GM13977 (cell line): ENCODE measurements at places on chromosomes 13 and 19.

- no peak for DNase-seq
Measured at GRCh38 chr19:55256562-55257460, 2.0 kb downstream of the PPP6R1 start.

DNA sequence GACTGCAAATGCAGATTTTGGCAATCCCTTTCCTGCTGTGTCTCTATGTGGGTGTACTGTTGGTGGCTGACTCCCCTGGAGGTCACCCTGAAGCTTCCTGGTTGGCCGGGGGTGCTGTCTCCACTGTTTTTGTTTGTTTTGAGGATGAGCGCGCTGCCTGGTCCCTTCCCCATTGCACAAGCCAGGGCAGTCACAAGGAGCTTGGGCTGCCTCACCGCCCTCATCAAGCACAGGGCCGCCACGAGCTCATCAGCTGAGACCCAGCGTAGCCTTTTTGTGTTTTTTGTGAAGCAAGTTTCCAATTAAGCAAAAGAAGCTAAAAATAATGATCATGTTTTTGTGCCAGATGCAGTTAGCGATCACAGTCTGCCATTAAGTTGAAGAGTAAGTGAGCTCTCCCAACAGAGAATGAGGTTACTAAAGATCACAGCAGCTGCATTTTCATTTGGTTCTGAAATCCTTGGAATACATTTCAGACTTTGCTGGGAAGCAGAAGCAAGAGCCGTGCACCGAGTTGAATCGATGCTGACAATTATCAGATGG is 57.8 kb downstream of the GGACT start:
- DNase-seq = no peak

DNA sequence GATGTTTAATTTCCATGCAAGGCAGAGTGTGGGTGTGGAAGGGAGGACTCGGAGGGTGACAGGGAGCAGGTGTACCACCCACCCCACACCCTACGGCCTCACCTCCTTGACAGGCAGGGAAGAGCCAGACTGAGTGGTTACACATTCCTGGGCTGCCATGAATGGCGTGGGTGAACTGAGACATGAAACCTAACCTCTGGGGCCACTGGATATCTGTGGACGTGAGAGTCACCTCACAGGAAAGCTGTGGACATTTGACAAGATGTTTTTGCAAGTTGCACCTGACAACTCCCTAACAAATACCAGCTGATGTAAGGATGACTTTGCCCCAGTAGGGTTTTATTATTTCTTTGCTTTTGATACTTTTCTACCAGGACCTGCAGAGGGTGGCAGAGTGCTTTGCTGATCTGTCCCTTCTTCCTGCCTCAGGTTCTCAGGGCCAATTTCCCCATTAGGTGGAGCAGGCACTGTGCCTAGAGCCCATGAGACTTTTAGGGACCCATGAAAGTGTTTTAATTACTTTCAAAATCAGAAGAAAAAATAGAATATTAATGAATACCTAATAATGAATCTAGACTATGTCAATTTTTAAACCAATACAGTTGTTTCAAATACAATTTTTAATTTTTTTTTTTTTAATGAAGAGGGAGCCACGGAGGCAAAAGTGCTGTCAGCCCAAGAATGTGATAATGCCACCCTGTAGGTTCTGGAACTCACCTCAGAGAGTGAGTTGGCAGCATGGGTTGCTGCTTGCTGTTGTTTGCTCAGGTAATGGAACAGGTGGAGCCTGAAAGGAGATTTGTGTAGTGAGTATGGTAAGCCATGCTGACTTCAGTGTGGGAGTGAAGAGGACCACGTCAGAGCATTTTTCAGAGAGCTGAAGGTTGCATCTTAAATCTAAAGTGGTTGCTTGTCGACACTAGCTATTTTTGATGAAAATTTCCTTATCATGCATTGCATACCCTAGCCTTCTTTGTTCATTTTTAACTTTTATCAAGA is 58.0 kb upstream of the CYSLTR2 start:
- DNase-seq = peak; percentile 34

DNA sequence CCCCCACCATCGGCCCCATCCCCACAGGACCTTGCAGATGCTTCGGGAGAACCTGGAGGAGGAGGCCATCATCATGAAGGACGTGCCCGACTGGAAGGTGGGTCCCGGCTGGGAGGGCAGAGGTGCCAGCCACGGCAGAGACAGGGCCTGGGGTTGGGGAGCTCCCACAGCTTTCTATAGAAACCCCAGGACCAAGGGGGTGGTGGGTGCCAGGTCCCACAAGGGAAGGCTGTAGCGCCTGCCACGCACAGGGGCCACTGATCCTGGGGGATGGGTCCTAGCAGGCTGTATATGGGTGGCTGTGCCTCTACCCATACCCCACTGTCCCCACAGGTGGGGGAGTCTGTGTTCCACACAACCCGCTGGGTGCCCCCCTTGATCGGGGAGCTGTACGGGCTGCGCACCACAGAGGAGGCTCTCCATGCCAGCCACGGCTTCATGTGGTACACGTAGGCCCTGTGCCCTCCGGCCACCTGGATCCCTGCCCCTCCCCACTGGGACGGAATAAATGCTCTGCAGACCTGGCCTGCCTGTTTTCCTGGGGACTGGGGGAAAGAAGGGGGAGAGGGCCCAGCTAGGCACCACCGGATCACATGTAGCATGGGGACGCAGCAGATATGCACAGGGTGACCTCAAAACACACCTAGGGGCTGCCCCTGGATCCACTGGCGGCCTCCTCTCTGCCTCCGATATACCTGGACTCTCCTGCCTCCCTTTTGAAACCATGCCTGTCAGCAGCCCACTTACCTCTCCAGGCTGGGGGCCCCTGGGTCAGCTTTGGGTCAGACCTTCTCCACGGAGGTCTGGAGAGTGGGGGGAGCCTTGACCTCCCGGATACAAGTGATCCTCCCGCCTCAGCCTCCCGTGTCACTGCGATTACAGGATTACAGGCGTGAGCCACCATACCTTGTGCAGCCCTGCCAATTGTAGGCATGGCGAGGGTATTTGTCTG is 761 bp upstream of the YJEFN3 start:
- DNase-seq = no peak

GRCh38 chr13:97205465-97205864 is 16.7 kb upstream of the MBNL2 start:
- no peak for DNase-seq

- DNase-seq = no peak
Measured at GRCh38 chr19:6979399-6979798, 41.8 kb downstream of the MBD3L2B start.

DNA sequence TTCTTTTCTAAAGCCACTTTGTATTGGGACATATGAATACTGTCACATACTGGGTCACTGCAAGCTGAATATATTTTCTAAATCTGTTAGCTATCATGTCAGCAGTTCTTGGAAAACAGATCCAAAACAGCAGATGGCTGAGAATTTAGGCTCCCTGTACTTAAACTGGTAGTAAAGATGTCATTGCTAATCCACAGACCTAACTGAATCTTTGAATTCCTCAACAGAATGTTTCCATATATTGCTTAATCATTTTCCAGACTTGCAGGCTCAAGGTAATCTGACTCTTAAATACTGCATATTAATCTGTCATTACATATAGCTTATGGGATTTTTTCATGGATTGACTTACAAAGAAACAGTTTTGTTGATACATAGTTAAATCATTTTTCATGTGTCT is 639.0 kb upstream of the KLHL1 start:
- DNase-seq = no peak

- DNase-seq = no peak
Measured at GRCh38 chr13:46379611-46380010, 7.4 kb downstream of the RUBCNL start.

GRCh38 chr19:13207846-13208671 is 57.8 kb downstream of the IER2 start:
- peak; percentile 96 for DNase-seq

- no peak for DNase-seq
Measured at GRCh38 chr19:30144242-30144758, 202.3 kb downstream of the URI1 start.

- DNase-seq = no peak
Measured at GRCh38 chr19:50413531-50413930, 5.2 kb upstream of the SPIB start.

- no peak for DNase-seq
Measured at GRCh38 chr13:92137520-92137919, 739.1 kb downstream of the GPC5 start.

DNA sequence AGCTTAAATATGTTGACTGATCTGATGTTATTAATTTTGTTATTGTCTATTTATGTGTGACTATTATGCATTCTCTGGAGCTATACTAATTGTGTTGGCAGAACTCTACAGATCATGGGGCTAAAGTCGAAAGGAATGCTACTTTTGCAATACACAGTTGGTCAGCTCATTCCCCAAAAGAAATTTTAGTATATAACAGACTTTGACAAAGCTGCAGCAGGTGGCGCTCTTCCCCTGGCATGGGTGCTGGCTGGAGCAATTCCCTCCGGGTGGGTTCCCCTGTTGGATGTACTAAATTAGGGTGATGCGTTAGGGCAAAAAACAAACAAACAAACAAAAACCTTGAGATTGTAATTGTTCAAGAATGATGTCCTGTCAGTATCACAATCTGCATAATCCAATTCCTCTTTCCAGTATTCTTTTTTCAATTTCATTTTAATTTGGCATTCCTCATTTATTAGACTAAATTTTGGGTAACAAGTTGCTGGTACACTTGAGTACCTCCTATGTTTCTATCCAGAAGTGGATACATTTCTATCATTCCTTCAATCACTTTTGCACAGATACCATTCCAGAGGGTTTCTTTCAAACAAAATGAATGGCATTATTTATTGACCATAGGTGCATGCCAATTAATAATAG is 322.8 kb upstream of the EDNRB start:
- DNase-seq = peak; percentile 4

GRCh38 chr13:80235166-80235966 is 105.6 kb downstream of the SPRY2 start:
- DNase-seq = no peak

DNA sequence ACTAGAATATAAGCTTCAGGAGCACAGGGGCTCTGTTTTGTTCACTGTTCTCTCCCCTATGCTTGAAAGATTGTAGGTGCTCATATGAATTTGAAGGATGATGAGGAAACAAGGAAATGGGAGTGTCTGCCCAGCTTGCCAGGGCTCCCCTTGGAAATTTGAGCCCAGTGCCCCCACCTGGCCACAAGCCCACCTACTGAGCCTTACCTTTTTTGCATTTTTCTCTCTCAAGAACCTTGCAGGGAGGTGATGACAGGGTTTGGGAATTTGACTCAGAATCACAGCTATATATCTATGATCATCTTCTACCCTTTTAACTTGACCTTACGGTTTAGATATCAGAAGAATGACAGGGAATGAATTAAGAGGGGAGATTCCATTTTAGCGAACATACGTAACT is 33.8 kb downstream of the SERP2 start:
- DNase-seq = no peak

DNA sequence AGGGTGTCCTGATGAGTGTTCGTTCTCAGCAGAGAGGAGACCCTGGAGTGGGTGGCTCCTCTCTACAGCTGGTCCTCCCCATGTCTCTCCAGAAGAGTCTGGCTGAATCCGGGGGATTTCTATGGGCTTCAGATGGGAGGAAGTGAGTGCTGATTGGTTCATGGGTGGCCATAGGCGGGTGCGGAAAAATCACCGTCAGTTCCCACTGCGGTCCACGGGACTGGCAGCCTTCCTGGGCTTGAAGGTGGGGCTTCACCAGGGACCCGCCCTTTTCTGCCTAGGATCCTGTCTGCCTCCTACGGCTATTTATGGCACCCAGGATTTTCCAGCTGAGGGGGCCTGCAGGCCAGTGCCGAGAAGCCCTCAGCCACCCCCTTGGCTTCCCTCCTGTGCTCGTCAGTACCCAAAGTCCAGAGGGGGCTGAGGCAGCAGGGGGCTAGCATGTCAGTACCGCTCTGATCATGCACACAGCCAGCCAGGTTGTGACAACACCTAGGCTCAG is 18.4 kb downstream of the CPB2 start:
- DNase-seq = no peak

- DNase-seq = no peak
Measured at GRCh38 chr19:38549942-38550341, 67.8 kb downstream of the MAP4K1 start.

DNA sequence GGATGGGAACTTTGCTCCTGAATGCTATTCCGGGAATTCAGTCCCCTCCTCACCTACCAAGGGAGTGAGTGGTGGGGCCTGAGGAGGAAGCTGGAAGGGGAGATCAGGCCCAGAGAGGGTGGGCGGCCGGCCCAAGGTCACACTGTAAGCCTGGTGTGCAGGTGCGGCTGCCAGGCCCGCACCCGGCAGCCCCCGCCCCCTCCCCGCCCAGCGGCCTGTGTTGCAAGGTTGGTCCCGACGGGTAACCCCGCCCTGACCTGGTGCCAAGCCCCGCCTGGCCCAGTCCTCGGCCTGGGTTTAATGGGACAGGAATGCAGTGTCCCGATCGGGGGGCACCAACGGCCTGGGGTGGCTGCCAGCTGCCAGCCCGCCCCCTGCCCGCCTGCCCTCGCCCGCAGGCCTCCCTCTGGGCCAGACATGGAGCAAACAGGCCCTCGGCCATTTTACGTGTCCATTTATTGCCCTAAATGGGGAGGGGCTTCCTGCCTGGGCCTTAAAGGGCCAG is 5.5 kb downstream of the ZBTB7A start:
- no peak for DNase-seq

DNA sequence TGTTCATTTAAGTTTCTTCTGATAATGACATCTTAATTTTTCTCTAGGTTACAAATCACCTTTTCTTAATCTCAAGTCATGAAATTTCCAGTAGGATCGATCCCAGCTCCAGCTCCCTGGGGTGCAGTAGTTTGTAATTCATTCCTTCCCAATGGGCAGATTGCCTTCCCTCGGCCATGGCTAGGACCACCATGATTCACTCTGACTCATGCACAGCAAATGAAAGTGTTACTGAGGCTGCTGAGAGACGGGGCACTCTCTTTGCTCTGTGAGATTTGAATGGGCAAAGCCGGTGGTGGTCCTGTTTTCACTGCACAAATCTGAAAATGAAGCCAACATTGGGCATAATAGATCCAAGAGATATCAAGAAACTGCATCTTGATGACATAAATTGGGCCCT is 202.8 kb upstream of the IRS2 start:
- no peak for DNase-seq

DNA sequence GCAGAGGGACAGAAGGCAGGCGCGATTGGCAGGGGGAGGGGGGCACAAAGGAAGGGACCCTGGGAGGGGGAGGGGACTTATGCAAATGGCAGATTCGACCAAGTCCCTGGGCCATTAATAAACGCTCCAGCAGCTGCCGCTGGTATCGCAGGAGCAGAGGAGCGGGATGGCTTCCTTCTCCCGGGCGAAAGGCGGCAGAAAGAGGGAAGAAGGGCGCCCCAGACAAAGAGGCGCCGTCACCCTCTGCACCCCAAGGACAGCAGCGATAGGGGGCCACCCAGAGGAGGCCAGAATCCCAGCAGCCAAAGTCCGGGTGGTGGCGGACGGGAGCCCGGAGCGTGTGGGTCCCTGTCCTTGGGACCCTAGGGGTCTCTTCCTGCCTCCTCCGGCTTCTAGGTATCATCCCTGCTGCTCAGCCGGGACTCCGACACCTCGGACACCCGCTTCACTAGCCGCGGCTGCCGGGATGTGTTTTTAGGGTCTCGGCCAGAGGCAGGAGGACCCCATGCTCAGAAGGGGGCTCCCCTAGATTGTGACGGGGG is 1.9 kb downstream of the PTPRS start:
- peak; percentile 73 for DNase-seq

DNA sequence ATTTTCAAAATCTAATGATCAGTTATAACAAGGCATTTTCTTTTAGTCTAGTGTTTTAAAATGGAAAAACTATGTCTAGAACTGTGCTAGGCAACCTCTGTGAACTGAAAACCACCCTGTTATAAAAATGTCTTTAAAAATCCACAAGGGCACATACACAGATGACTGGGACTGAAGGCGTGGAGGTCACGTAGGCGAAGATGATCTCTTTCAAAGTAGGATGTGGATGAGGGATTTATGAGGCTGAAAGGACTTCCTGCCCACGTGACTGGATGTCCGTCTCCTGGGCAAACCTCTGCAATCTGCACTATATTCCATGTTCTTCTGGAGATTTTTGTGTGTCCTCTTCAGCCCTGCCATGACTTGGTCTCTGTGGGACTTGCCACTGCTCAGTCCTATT is 84.2 kb upstream of the ZNF536 start:
- no peak for DNase-seq
